ENCODE measurements at places on chromosomes 3 and 15.

GRCh38 chr15:73015493-73015892, 36.8 kb upstream of the NEO1 start:
- DNase-seq, result no peak

- DNase-seq, result no peak
These were observed 5.5 kb downstream of the ADAMTSL3 start for GRCh38 chr15:83659417-83659812.

DNA sequence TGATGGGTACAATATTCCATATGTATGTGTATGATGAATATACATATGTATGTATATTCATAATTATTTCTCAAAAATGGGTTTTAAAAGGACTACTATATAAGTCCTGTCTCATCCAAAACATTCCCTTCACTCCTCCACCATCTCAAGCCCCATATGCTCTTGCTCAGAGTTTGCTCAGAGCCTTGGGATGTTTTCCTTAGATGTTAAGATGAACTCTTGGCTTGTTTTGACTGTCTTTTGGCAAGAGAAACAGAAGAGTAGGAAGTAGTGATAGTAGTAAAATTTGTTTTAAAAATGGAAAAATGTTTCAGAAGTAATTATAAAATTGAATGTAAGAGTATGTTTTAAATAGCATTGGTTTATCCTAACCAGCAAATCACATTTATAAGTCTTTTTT, 6.2 kb upstream of the EPHA3 start:
- no peak for DNase-seq

DNA sequence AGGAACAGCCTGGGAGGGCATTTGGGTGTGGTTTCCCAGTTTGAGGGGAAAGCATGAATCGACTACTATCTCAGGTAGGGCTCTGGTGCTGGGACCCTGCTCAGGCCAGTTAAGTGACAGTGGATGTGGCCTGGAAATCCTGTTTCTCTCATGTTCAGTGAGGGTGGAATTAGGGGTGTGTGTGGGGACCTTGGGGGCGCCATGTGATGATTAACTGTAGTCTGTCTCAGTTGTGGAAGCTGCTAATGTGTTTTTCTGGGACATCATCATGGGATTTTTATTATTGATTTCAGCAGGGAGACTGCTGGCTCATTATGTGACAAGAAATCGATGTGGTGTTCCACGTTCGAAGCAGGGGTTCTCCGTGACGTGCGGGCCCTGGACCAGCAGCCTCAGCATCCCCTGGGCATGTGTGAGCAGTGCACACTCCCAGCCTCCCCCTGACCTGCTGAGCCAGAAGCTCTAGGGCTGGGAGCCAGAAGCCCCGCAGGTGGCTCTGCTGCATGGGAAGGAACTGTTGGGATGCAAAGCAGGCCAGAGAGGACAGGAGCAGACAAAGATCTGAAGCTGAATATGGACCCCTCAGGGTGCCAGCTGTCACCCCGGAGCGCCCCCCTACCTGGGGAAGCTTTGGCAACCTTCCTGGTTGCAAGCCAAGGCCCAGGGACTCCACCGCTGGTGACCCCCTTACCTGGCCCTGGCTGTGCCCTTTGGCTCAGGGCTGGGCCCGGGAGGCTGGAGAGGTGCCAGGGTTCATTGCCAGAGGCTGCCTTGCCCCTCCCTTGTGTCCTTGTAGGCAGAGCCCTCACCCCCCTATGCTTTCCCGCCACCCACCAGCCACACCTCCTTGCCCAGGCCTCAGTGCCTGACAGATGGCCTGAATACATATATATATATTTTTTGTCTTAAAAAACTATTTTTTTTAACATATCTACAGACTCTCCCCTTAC, 149.8 kb downstream of the APBA2 start:
- DNase-seq, result no peak

GRCh38 chr3:173761161-173761560, 363.6 kb downstream of the NLGN1 start:
- DNase-seq, result no peak

GRCh38 chr3:190119461-190120268, 1.0 kb downstream of the P3H2 start:
- DNase-seq, result no peak

GRCh38 chr15:78040653-78041244, 36.8 kb downstream of the TBC1D2B start:
- DNase-seq, result no peak

- no peak for DNase-seq
These were observed 621.8 kb downstream of the ROBO1 start for GRCh38 chr3:79146024-79146423.

DNA sequence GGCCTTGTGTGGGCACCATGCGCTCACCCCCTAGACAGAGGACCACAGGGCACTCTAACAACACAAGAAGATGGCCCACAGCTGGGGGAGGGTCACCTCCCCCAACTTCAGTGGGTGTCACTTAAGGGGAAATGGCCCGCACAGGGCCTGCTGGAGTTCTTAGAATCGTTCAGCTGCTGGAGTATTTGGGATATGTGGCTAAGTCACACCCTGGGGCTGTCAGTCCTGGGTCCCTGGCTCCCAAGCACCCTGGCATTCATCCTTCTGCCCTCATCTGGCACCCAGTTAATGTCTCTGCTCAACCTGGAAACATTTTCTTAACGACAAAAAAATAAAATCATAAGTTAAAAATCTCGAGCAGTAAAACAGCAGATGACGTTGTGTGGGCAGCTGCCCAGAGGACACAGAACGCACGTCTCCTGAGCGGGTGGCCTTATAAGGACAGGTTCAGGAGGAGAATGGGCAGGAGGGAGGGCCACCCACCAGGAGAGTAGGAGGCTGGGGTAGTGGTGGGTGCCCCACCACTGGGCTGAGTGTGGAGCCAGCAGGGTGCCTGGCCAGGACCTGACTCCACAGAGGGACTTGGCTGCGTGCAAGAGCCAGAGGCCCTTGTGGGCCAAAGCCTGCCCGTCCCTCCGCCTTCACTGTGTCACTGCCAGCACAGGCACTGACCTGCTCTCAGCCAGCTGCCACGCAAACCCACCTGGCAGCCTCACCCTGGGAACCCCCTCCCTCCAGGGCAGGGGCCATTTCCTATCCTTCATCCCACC, 11.5 kb downstream of the KBTBD13 start:
- DNase-seq, result no peak

- DNase-seq, result peak; percentile 44
These were observed at the start of gene RCN2 for GRCh38 chr15:76931397-76932134. RCN2 (plus strand) TSS chr15:76931749; CDS start chr15:76931842, 93 bp downstream.

- peak; percentile 46 for DNase-seq
These were observed 551.2 kb downstream of the MECOM start for GRCh38 chr3:169112153-169112892.

DNA sequence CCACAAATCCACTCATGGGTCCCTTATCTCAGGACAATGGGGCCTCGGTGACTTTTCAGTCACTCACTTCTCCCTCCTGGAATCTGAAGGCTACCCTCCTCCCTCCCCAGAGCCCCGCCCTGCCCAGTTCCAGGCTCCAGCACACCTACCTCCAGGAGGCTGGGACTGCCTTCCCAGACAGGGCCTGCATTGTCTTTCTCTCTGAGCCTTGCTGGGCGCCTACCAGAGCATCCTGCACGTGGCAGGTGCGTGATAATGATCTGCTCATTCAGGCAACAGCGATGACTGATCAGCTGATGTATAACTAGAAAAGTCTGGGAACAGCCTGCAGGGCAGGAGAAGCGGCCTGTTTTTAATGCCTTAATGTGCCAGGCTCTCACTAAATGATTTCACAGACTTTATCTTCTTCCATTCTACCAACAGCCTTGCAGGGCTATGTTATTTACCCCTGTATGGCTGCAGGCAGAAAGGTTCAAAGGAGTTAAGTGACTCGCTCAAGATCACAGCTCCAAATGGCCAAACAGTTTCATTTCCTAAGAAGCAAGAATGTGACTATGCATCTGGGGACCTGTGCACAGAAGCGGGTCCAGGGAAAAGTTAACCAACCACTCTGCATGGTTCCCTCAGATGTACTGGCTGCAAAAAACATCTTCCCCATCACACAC, 6.3 kb downstream of the ADAMTS17 start:
- DNase-seq, result no peak

DNA sequence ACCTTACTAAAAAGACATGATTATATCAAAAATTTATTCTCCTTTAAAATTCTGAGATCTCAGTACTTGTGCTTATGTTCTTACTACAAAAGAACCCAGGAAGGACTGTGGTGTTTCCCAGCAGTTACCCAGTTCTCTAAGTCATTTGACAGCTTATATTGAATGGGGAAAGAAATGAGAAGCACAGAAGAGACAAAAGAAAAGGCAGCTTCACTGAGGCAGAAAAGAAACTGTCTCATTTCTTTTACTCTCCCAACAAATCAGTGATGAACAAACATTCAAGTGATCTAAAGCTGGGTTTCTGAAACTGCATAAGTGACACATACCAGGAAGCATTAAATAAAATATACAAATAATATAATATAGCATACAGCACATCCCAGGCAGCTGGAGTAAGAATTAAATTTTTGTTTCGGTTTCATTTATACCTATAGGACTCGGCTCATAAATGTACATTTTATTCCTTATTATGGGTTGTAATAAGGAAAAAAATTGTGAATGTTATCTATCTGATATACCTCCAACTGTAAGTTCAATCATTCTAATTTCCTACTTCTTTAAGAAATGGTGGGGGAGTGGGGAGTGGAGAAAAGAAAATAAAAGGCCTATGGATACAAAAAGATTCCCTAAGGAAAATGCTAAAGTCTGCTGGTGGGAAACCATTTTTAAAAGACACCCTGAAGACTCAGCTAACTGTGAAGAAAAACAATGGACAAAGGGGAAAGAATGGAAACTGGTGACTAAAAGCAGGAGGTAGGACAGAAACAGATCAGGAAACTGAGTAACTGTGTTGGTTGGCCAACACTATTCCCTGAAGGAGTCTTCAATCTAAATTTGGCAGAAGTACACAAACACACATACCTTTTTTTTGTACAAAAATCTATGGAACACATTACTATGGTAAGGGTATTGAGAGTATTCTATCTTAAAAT, 156.8 kb downstream of the TBC1D5 start:
- DNase-seq, result no peak

DNA sequence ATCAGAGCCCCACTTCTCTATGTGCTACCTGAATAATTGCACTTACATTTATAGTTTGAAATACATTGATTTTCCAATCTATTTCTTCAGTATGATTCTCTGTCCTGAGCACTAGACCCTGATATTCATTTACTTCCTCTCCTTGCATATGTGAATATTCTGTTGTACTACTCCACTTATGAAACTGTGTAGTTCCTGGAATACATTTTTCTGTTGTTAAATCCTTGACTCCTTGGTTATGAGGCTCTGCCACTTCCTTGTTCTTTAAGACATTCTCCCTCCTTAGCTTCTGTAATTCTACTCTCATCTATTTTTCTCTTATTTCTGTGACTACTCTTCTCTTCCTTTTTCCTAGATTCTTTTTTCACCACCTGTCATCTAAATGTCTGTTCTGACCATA, 12.9 kb upstream of the MGA start:
- DNase-seq, result no peak

- no peak for DNase-seq
These were observed 18.6 kb downstream of the MESP2 start for GRCh38 chr15:89794627-89795241.

- no peak for DNase-seq
These were observed 10.2 kb upstream of the C15orf61 start for GRCh38 chr15:67510597-67511190.

DNA sequence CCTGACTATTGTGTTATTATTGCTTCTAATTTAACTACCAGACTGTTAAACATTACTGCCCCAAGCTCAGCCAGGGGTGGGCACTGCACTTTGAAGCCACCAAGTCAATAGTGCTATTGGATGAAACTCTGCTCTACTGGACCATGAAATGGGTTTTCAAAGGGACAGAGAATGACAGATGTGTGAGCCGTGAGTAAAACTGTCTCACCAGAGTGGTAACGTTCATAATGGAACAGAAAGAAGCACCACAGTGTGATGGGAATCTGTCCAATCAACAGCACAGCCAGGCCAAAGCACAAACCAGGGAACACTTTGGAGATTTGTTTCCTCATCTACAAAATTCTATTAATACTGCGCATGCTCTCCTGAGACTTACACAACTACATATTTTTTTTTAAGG, 171.8 kb upstream of the LPP start:
- DNase-seq, result no peak

DNA sequence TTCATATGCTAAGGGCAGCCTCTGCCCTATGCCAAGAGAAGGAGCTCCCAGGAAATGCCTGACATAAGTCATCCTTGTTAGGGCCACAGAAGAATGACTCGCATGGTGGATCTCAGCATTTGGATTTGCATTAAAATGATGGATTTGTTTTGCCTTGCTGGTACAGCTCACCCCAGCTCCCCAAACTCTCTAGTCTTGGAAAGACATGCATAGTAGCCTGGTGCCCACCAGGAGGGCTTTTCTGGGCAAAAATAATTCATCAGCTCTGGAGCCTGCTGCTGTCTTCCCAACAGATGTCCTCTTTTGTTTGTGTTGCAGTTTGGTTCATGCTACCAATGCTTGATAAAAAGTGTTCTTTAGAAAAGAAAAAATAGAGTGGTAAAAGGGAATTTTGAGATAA, 833.0 kb downstream of the AGBL1 start:
- DNase-seq, result no peak

- no peak for DNase-seq
These were observed 94.8 kb downstream of the CACNA1D start for GRCh38 chr3:53589201-53589600.

- no peak for DNase-seq
These were observed 6.8 kb upstream of the RTP2 start for GRCh38 chr3:187709155-187709554.

GRCh38 chr3:71035886-71036285, 547.6 kb downstream of the FOXP1 start:
- DNase-seq, result no peak

GRCh38 chr3:112769286-112769978, 77.2 kb downstream of the CD200R1L start:
- DNase-seq, result no peak

DNA sequence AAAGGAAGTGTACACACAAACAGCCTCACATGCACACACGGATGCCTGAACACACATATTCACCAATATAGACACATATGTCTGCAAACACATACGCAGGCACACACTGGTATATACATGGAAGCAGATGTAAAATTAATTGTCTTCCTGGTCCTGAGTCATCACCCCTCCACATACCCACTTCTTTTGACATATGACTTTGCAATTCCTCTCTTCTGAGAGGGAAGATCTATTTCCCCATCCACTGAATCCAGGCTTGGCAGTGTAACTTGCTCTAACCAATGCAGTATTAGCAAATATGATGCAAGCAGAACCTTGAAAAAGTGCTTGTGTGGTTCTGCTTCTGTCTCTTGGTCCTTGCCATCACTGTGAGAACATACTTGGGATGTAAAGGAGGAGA, 76.8 kb upstream of the HRH1 start:
- peak; percentile 50 for DNase-seq

DNA sequence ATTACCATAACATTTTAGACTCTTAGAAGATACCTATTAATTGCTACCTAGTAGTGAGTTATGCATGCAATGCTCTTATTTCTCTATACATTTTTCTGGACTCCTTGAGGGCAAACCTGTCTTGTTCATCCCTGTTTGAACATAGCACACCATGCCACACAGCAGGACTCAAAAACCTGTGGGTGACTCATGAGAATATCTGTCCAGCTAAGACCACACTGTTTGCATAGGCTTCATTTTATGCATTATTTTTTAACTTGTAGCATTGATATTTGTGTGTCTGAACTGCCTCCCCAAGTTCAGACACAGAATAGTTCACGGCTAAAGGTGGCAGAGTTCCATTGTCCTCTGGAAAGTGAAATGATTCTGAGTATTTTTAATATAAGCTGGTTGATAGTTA, 1.8 kb downstream of the LMCD1 start:
- no peak for DNase-seq

Measured in AG04449 (cell line).